Caco-2 (cell line): ENCODE measurements at places on chromosomes 7 and 10.

DNA sequence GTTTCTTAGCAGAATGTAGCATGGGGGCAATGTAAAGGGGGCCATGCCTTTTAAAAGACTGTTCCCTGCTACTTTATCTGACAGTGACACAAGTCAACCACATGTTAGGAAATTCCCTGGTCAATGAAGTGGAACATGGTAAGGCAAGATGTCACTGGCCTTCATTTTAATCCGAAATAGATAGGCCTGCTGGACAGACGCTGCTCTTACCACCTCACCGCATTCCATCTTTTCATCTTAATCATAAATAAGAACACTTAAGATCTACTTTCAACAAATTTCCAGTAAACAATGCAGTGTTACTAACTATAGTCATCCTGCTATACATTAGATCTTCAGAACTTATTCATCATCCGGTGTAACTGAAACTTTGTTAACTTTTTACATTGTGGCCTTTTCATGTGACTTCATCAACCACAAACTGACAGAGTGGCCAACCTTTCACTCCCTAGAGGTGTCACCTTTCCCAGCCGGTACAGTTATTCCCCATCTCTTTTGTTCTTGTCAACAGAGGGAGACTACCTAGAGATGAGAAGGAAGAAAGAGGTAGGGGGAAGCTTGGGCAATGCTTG, 15.6 kb downstream of the ASB4 start:
- no peak for DNase-seq

DNA sequence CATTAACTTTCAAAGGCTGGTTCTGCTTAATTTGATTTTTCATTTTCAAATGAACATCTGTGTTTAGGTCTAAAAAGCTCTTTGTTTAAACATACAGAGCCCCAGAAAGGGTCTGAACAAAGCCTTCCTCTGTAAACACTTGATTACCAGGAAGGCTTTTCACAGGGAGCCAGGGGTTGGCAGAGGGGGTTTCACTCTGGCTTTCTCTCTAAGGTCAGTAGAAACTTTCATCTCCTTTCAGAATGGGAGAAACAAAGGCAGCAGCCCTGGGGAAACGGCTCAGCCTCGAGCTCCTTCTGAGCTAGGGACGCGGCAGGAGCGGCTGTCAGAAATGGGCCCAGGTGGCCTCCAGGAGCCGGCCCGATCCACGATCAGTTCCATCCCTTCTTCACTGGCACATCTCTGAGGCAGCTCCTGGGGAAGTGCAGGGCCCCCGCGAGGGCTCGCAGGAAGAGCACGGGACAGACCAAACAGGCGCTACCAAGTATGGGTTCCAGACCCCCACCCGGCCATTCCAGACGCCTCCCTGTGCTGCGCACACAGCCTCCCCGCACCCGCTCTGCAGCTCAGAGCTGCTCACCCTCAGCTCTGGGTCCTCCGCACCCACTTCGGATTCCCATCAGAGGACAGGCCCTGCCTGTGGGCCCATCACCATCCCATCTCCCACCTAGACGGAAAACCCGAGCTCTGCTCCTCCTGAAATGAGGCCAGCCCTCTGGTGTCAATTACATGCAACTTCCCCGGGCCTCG, 124.1 kb downstream of the MAD1L1 start:
- DNase-seq: no peak

GRCh38 chr7:46525876-46526275, 604.8 kb upstream of the IGFBP3 start:
- no peak for DNase-seq

DNA sequence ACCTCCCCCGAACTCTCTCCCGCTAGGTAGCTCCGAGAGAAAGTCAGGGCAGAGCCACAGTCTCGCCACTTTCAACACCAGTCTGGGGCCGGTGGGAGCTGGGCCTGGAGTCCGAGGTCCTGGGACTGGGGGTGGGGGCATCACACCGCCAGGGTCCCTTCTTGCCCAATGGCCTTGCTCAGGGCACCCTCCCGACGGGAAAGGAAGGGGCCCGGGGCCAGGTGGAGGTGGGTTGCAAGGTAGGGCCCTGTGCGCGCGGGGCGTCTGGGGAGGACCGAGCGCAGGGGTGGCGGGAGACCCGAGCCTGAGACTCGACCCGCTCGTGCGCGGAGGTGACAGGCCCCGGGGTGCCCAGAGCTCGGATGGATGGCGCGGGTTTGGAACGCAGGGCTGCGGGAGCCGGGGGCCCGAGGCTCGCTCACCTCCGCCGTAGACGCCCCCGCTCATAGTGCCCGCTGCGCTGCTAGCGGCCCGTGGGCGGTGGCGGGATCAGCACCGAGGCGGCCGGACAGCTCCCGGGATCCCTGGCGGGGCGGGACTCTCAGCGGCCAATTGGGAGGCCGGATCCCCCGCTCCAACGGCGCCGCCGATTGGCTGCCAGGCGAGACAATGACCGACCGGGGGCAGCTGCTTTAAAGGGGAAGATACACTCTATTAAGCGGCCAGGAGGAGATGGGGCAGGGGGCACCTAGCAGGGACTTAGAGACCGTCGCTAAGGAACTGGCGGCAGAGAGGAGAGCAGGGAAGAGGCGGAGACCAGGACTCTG, at the start of gene ACTL6B:
Gene ACTL6B (minus strand): TSS at position 541 of the 767 bp plus-strand sequence. CDS start 94 bp downstream, at position 447.
- no peak for DNase-seq

GRCh38 chr10:909831-910230, 21.7 kb downstream of the LARP4B start:
- no peak for DNase-seq

DNA sequence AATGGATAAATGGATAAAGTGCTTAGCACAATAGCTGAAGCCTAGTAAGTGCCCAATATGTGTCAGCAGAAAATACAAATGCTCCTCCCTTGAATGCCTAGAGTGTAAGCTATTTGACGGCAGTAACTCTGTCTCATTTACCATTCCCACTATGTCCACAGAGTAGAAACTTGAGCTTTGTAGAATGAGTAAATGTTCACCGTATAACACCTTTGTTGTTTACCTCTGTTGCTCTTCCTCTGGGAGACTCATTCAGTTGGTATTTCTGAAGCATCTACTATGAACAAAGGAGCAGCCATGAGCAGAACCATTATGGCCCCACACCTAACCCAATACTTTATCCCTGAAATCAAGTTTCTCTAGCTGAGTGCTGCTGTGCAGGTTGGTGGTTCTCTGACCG, 8.4 kb upstream of the SLC16A12 start:
- DNase-seq: no peak

GRCh38 chr10:121070275-121071070, 219.3 kb downstream of the WDR11 start:
- peak; percentile 57 for DNase-seq

GRCh38 chr7:87475359-87476178, at the start of gene ABCB4:
ABCB4 (minus strand) TSS chr7:87475680; CDS start chr7:87475465, 215 bp downstream.
- peak; percentile 12 for DNase-seq

DNA sequence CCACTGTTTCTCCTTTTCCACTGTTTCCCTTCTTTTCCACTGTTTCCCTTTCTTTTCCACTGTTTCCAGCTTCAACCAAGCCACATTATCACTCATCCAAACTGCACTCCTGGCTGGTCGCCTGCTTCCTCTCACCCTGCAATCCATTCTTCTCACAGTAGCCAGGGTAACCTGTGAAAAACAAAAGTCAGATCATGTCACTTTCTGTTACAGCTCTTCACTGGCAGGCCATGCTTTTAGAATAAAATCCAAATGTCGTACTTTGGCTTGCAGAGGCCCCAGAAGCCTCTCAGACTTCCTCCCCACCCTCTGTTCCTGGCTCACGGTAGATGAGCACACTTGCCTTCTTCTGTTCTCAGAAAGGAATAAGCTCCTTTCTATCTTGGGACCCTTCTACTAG, 33.9 kb downstream of the STARD3NL start:
- DNase-seq: no peak

DNA sequence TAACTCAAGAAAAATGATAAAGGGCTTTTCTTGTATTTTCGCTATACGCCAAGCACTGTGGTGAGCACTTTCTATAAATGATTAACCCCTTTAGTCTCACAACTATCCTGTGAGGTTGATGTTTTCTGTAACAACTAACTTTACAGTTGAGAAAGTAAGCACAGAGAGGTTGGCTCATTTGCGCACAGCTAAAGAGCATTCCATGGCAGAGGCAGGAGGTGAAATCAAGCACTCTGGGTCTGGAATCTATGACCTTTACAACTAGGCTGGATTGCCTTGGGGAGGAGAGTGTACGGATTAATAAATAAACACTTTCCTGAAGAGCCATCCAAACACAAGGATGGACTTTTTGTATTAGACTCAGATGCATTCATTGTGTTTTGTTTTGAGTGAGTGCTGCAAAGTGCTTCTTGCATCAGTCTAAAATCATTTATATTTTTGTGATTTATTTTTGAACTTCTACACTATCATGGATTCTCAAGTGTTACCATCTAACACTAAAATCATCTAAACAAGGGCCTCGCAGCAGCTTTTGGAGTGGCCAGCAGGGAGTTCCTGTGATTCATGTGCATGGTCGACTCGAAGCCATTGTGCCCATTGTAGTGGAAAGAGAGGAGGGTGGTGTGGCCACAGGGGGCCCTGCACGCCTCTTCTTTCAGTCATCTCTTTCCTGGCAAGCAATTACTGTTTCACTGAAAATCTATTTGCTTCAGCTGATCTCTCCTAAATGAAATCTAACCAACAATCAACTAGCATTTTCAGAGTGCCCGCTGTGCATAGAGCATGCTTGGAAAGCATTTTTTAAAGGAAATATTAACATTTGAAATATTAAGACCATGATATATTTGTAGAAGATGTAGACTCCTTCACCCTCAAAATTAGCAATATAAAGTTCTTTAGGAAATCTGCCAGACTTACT, 633.4 kb upstream of the COBL start:
- DNase-seq: no peak

DNA sequence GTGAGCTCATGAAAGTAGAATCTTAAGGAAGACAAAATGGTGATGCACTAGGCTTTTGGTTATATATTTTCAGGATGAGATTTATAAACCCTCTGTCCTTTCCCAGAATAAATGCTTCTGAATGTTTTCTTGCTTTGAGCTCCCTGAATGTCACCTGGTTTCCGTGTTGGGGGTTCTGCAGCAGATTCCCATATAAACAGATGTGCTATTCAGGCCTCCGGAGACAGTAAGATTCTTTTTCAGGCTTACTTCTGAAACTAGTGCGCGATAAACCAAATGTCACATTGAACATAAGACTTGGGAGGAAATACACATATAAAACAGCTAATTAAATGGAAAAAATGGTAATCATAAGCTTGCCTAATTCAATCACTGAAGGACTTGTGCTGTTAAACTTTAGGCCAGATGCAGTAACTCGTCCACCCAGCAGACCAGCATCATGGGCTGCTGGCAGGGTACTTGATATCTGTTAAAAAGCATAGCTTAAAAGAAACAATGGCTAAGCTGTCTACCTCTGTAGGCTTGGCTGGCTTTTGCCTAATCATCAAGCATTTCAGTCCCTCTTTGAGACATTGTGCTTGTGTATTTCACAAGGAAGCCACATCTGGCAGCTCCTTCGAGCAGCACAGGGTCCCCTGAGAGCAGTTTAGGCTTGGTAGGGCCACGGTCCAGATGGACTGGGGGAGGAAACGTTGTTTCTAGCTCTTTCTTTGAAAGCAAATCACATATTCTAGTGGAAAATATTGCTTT, 281.2 kb upstream of the KIAA1217 start:
- DNase-seq: no peak

GRCh38 chr7:135763261-135763660, 14.6 kb upstream of the FAM180A start:
- DNase-seq: no peak

DNA sequence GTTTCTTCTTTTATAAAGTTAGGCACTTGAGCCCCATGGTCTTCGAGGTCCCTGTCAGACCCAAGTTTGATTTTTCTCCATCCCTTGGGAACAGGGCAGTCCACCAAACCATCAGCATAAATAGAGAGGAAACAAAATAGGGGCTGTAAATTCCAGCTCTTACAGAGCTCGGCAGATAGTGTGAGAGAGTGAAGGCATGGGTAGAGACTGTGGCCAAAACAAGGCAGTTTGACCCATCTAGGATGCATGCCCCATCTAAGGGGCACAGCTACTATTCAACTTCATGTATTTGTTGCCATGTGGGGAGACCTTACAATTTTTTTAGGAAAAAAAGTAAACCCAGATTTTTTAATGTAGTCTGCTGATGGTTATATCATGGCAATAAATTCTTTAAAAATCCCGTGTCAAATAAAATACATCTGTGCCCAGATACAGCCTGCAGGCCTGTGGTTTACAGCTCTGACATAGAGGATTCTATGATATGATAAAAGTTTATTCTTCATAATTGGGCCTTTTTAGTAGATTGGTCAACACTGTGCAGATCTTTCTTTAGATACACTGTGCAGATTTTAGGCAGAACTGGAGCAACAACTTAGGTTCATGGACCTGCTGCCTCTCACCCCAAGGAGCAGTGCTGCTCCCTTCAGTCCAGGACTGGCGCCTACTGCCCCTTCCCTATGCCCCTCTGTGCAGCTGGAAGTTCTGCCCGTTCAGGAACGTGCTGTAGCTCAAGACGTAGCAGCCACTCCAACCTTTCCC, 5.3 kb downstream of the PPP1R3C start:
- DNase-seq: no peak

- DNase-seq: no peak
These were observed 18.4 kb upstream of the AKR1B10 start for GRCh38 chr7:134509010-134509409.

DNA sequence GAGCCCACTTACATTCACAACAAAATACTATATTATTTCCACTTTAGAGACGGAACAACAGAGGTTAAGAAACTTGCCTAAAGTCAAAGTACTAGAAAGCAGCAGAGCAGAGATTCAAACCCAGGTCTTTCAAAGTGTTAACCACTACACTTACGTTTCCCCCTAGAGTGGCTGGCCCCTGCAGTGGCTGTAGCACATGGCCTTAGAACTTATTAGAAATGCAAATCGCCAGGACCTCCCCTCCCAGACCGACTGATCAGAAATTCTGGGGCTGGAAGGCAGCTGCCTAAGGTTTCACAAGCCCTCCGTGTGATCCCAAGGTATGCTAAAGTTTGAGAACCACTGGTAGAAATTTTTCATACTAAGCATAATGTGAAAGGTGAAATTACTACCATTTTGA, 8.1 kb downstream of the MPP7 start:
- DNase-seq: no peak

DNA sequence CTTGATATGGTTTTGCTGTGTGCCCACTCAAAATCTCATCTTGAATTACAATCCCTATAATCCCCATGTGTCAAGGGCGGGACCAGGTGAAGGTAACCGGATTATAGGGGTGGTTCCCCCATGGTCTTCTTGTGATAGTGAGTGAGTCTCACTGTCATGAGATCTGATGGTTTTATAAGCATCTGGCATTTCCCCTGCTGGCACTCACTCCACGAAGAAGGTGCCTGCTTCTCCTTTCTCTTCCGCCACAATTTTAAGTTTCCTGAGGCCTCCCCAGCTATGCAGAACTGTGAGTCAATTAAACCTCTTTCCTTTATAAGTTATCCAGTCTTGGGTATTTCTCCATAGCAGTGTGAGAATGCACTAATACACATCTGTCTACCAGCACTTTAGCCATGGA, 109.5 kb upstream of the SDK1 start:
- DNase-seq: no peak

GRCh38 chr7:152161171-152161570, 135.7 kb downstream of the GALNT11 start:
- DNase-seq: no peak

- no peak for DNase-seq
These were observed 108.1 kb downstream of the ADAM22 start for GRCh38 chr7:88042157-88042556.
